ENCODE measurements at places on chromosomes 3 and 15.

GRCh38 chr3:23075496-23075895 lies 127.6 kb upstream of the UBE2E2 start:
- no peaks in the 10 kb centered on the region for H3K27me3 ChIP-seq
- H3K27ac ChIP-seq: no peak overlapping the region
- H3K36me3 ChIP-seq: no peaks in the 10 kb centered on the region
- no peak overlapping the region for H3K4me3 ChIP-seq
- no peak for DNase-seq

GRCh38 chr15:69973102-69973714 lies 124.5 kb downstream of the TLE3 start:
- DNase-seq: no peak
- H3K27me3 ChIP-seq: no peaks in the 10 kb centered on the region
- H3K27ac ChIP-seq: no peak overlapping the region
- H3K36me3 ChIP-seq: no peaks in the 10 kb centered on the region

DNA sequence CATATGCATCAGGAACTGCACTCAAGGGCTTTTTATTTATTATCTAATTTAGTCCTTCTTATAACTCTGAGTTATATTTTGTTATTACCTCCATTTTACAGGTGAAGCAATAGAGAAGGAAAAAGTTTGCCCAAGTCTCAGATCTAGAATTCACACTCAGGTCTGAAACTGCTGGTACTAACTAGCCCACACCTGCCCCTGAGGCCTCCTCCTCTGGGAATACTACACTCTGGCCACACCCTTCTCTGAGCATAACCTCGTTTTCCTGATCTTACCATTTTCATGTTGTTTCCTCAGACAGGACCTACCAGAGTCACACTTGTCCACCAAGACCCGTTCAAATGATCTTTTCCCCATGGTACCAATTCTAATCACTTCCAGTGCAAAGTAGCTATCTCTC lies 94.1 kb upstream of the CHRM5 start:
- no peak for DNase-seq
- H3K27ac ChIP-seq: no peak overlapping the region
- H3K36me3 ChIP-seq: peaks cover 5% of the 10 kb centered on the region
- H3K4me3 ChIP-seq: no peak overlapping the region
- H3K4me1 ChIP-seq: no peaks in the 10 kb centered on the region

DNA sequence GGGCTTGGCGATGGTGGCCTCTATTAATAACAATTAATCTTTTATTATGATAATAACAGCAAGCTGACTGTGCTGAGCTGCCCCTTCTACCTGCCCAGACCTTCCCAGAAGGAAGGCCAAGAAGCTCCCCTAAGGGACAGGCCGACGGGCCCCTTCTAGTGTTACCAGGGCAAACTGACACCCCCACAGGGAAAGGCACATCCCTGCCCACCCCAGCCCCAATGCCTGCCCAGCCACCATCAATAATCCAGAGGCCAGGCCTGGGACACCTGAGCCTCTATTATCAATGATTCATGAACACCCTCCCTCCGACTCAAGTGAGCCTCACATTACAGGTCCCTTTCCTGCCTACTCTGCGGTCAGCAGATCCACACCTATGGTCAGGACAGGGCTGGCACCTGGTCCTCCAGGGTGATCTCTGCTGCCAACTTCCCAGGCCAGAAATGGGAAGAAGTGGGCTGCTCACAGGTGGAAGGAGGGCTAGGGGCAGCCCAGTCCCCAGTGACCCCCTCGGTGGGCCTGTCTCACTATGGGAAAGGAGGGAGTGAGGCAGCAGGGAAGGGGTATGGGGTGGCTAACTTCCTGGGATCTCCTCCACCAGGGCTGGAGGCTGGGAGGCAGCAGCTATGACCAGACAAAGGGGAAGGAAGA lies 1.8 kb downstream of the TWF2 start:
- peak overlapping the region; percentile 94 for H3K27ac ChIP-seq
- H3K4me3 ChIP-seq: peak overlapping the region; percentile 82
- peaks cover 29% of the 10 kb centered on the region for H3K36me3 ChIP-seq
- no peak for DNase-seq
